ENCODE measurements at places on chromosomes 5 and 9. TPM values are rescaled to one million over a fixed set of nuclear protein-coding genes. Genes with fewer than 3 reads are reported as not detected.

DNA sequence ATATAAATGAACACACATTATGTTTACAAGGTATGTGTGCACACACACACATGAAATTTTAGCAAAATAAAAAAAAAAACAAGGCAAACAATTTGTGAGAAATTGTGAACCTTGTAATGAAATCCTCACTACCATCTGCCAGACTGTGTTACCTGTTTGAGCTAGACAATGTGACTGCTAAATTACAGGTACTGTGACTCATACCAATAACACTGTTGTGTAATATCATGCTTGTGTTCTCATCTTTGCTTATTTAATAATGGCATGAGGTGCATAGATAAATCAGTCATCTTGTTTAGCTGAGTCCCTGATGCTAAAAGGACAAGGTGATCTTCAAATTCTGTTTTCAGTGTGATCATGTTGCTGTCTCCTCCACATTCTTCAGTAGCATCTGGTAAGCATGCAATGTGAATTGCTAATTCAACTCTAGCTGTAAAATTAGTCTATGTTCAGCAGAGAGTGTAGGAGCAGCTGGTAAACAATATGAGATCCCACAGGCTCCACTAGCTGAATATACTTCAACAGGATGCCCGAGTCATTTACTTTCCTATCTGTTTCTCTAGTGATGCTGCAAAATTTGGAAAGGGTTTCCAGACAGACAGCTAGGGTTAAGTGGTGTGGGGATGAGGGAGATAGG is 966.3 kb upstream of the C9orf72 start:
- no peak overlapping the region for H3K4me3 ChIP-seq
- no peaks in the 10 kb centered on the region for H3K4me1 ChIP-seq
- no peaks in the 10 kb centered on the region for H3K36me3 ChIP-seq
- H3K27ac ChIP-seq: no peak overlapping the region
- no peaks in the 10 kb centered on the region for H3K27me3 ChIP-seq
- no peak for DNase-seq

DNA sequence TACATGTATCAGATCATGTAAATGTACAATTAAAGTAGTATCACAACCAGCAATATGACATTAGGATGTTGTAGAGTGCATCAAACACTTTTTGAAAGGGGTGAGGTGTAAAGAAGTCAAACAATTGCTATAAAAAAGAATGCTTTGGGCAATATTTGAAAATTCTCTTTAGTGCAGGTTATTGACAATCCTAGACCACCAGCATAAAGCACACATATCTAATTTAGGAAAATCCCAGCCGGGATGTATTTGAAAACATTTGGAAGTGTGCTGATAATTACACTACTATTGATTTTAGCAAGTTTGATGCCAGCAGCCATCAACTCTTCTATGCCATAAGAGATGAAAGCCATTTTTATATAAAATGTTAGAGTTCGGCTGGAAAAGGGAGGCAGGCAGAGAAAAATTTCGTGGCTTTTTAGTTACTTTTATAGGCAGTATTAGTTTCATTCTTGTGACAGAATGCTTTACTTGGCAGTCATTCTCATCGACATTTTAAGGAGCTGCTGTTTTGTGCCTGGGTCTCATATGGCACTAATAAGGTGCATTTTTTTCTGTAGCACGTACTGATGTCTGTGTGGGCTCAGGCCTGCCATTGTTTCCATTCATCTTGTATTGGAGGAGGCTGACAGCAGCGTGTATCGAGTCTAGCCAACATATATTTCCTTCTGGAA is 285.7 kb downstream of the AOPEP start:
- no peak overlapping the region for H3K4me3 ChIP-seq
- peaks cover 91% of the 10 kb centered on the region for H3K4me1 ChIP-seq
- peaks cover 83% of the 10 kb centered on the region for H3K36me3 ChIP-seq
- DNase-seq: no peak
- H3K27ac ChIP-seq: peak overlapping the region; percentile 100

DNA sequence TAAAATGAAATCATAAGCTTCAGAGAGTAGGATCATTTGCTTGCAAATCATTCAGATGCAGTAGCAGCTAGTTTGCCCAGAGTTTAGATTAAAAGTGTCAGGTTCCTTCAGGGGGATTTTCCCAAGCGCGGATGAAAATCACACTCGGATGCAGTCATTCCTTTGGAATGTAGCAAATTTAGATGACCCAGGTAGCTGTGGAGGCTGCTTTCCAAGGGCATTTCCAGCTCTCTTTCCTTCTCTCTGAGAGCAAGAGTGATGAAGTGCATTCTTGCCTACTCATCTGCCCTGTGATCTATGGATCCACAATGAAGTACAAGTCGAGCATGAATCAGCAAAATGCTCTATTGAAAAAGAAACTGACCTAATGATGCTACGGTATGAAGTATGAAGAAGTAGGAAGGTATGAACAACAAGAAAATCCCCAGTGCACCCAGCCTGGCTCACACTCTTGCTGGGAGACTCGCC is 200.2 kb downstream of the PLK2 start:
- H3K27me3 ChIP-seq: no peaks in the 10 kb centered on the region
- H3K4me3 ChIP-seq: peak overlapping the region; percentile 20
- H3K36me3 ChIP-seq: no peaks in the 10 kb centered on the region
- peaks cover 4% of the 10 kb centered on the region for H3K4me1 ChIP-seq
- no peak overlapping the region for H3K27ac ChIP-seq

DNA sequence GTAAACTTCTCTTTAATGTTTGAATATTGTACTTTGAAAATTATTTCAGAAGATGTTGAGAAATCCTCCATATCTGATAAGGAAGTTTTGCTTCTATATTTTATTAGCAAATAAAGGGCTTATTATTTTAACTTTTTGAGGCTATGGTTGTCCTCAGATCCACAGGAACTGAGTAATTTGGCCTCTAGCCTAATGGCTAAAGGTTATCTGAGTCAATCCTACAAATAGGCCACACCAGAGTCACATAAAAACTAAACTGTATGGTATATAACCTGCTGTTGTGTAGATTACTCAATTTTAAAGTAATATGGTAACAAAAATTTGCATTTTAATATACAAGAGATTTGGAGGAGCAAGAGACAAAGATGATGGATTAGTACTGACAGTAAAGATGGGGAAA is 549.2 kb upstream of the GRAMD2B start:
- H3K27me3 ChIP-seq: no peaks in the 10 kb centered on the region
- H3K36me3 ChIP-seq: no peaks in the 10 kb centered on the region
- H3K27ac ChIP-seq: no peak overlapping the region

GRCh38 chr5:77852514-77853352 is 76.6 kb upstream of the TBCA start:
- peak overlapping the region; percentile 35 for H3K4me3 ChIP-seq
- no peak overlapping the region for H3K27ac ChIP-seq
- H3K4me1 ChIP-seq: peaks cover 7% of the 10 kb centered on the region
- peak; percentile 62 for DNase-seq
- H3K36me3 ChIP-seq: no peaks in the 10 kb centered on the region

GRCh38 chr5:102946971-102947370 is 173.0 kb downstream of the GIN1 start:
- no peak overlapping the region for H3K4me3 ChIP-seq
- H3K36me3 ChIP-seq: no peaks in the 10 kb centered on the region
- no peaks in the 10 kb centered on the region for H3K4me1 ChIP-seq
- H3K27me3 ChIP-seq: no peaks in the 10 kb centered on the region
- DNase-seq: peak; percentile 40

DNA sequence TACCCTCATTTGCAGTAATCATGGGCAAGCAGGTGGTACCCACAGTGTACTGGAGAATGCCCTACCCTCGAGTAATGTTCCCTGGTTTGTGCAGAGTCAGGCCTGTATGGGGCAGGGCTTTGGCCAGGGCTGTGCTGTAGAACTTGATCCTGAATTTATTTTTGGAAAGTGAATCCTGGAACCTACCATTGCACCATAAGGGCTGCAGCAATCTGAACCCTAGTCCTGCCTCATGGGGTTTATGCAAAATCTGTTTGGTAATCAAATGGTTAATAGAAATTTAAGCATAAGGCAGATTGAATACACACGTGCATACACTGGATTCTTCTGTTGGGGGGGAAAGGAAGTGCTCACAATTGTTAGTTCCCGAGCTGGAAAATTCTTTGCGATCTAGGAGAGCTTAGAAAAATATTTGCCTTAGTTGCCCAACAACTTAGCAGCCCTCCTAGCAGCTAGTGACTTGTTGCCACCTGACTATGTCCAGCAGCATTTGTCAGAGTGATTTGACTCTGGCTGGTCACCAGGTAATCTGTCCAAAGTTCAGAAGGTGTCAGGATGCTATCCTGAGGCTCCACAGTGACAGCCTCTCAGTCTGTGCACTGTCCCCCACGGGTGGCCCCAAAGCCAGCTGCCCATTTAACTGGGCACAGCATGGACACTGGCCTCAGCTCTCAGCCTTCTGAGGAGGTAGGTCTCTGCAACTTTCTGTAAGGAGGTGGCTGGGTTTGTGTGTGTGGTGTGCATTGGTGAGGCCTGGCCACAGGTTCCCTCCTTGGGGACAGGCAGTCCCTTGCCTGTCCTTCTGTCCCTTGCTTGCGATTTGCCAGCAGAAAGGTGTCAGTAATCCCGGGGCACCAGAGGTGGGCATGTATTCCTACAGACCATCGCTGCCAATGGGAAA is 8.3 kb downstream of the MVB12B start:
- H3K36me3 ChIP-seq: no peaks in the 10 kb centered on the region
- H3K27me3 ChIP-seq: no peaks in the 10 kb centered on the region
- peaks cover 50% of the 10 kb centered on the region for H3K4me1 ChIP-seq
- peak overlapping the region; percentile 60 for H3K27ac ChIP-seq
- no peak overlapping the region for H3K4me3 ChIP-seq

DNA sequence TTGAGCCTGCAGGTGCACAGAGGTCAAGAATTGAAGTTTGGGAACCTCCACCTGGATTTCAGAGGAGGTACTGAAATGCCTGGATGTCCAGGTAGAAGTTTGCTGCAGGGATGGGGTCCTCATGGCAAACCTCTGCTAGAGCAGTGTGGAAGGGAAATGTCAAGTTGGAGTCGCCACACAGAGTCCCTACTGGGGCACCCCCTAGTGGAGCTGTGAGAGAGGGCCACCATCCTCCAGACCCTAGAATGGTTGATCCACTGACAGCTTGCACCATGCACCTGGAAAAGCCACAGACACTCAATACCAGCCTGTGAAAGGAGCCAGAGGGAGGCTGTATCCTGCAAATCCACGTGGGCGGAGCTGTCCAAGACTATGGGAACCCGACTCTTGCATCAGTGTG is 78.0 kb downstream of the GABRA1 start:
- H3K27me3 ChIP-seq: no peaks in the 10 kb centered on the region
- no peak overlapping the region for H3K27ac ChIP-seq
- no peak for DNase-seq
- H3K36me3 ChIP-seq: no peaks in the 10 kb centered on the region

DNA sequence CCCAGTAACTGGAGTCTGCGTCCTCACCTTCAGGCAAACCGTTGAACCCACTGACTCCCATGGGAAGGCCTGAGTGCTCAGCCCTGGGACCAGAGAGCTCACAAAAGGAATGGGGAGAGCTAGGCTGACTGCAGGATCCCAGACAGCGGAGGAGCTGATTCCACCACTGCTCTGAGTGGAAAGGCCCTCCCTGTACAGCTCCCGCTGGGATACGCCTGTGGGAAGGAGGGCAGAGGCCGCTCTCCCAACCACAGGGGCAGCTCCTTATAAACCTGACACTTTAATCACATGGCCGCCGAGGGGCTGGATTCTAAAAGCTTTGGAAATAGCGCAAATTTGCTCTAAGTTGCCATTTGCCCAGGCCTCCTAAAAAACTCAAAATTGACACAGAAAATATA is 37.1 kb downstream of the DBH start:
- DNase-seq: no peak
- no peak overlapping the region for H3K4me3 ChIP-seq
- H3K4me1 ChIP-seq: peaks cover 8% of the 10 kb centered on the region

DNA sequence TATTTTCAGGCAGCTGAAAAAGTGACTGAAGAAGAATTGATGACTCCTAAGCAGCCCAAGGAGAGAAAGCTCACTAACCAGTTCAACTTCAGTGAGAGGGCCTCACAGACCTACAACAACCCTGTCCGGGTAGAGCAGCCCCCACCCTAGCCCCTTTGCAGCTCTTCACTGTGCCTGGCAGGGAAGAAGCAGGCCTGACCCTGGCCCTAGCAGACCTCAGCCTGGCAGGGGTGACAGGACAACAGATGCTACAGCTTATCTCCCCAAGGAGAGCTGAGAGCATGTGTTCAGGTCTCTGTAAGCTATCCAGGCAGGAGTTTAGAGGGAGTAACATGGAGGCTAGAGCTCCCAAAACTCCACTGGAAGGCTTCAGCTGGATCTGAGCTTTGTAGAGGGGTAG is 31.8 kb downstream of the DNAI1 start:
- DNase-seq: no peak
- H3K27ac ChIP-seq: no peak overlapping the region
- H3K27me3 ChIP-seq: no peaks in the 10 kb centered on the region
- H3K36me3 ChIP-seq: no peaks in the 10 kb centered on the region
- H3K4me1 ChIP-seq: no peaks in the 10 kb centered on the region

GRCh38 chr5:82387819-82388166 is 109.6 kb upstream of the RPS23 start:
- no peaks in the 10 kb centered on the region for H3K36me3 ChIP-seq
- no peaks in the 10 kb centered on the region for H3K4me1 ChIP-seq
- H3K4me3 ChIP-seq: no peak overlapping the region
- no peaks in the 10 kb centered on the region for H3K27me3 ChIP-seq

- no peak for DNase-seq
- H3K27ac ChIP-seq: no peak overlapping the region
- H3K4me1 ChIP-seq: no peaks in the 10 kb centered on the region
- no peaks in the 10 kb centered on the region for H3K27me3 ChIP-seq
Measured at GRCh38 chr5:21807953-21808352, 1045.2 kb downstream of the CDH12 start.

GRCh38 chr5:170411100-170411499 is 21.9 kb upstream of the KCNMB1 start:
- no peak for DNase-seq
- no peak overlapping the region for H3K27ac ChIP-seq
- H3K27me3 ChIP-seq: no peaks in the 10 kb centered on the region

- H3K36me3 ChIP-seq: no peaks in the 10 kb centered on the region
- H3K4me3 ChIP-seq: no peak overlapping the region
- no peak overlapping the region for H3K27ac ChIP-seq
- H3K4me1 ChIP-seq: peaks cover 80% of the 10 kb centered on the region
- DNase-seq: no peak
Measured at GRCh38 chr5:172686539-172687390, 45.7 kb downstream of the NEURL1B start.

The BRIX1 gene
- 15.7 TPM for total RNA-seq

The BTNL8 gene
- not detected for total RNA-seq

The GRM6 gene
- not detected for total RNA-seq

The SPATA6L gene
- total RNA-seq: 0.74 TPM

The TEK gene
- total RNA-seq: 18.8 TPM

The KIAA1958 gene
- 7.6 TPM for total RNA-seq

The SPAG8 gene
- 3.4 TPM for total RNA-seq
